Sigmoid colon (tissue), 7 donors: ENCODE measurements at places on chromosomes 1 and 21. TPM values are rescaled to one million over a fixed set of nuclear protein-coding genes. Genes with fewer than 3 reads are reported as not detected.

MCOLN3 gene
- total RNA-seq, result 10.8 TPM

FOXD3 gene
- total RNA-seq, result 5.0 TPM

HRNR gene
- not detected for total RNA-seq

IFNLR1 gene
- not detected for total RNA-seq
